Natural killer cell (primary cell): ENCODE measurements at places on chromosomes 7 and 10. TPM values are rescaled to one million over a fixed set of nuclear protein-coding genes. Genes with fewer than 3 reads are reported as not detected.

GRCh38 chr7:16268821-16269768, 152.2 kb downstream of the CRPPA start:
- no peak for DNase-seq

GRCh38 chr7:45092100-45092930, 3.5 kb upstream of the NACAD start:
- DNase-seq, result no peak

DNA sequence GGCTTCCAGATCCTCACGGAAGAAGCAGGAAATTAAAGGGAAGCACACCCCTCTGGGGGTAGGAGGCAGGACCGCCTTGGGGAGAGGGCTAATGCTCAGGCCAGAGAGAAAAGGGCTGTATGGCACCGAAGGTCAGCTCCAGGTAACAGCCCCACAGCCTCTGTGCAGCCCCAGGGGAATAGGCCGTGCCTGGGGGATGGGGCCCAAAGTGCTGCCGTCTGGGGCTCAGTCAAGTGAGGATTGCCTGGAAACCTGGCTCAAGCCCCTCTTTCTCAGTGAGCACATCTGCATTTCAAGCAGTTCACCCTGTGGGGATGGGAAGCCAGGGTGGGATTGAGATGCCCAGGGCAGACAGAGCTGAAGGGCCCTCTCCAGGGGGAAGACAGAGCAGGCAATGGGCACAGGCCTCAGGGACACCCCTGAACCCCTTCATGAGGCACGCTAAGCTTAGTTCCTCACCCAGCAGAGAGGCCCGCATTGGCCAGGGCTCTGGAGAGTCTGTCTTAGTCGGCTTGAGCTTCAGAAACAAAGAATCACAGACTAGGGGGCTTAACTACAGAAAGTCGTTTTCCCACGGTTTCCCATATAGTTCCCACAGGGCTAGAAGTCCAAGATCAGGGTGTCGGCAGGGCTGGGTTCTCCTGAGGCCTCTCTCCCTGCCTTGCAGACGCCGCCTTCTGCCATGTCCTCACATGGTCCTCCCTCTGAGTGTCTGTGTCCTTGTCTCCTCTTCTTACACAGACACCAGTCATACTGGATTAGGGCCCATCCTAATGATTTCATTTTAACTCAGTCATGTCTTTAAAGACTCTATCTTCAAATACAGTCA, 118.2 kb downstream of the PTPN20 start:
- no peak for DNase-seq

- DNase-seq, result no peak
These were observed 95.3 kb downstream of the WDR11 start for GRCh38 chr10:120946497-120946896.

DNA sequence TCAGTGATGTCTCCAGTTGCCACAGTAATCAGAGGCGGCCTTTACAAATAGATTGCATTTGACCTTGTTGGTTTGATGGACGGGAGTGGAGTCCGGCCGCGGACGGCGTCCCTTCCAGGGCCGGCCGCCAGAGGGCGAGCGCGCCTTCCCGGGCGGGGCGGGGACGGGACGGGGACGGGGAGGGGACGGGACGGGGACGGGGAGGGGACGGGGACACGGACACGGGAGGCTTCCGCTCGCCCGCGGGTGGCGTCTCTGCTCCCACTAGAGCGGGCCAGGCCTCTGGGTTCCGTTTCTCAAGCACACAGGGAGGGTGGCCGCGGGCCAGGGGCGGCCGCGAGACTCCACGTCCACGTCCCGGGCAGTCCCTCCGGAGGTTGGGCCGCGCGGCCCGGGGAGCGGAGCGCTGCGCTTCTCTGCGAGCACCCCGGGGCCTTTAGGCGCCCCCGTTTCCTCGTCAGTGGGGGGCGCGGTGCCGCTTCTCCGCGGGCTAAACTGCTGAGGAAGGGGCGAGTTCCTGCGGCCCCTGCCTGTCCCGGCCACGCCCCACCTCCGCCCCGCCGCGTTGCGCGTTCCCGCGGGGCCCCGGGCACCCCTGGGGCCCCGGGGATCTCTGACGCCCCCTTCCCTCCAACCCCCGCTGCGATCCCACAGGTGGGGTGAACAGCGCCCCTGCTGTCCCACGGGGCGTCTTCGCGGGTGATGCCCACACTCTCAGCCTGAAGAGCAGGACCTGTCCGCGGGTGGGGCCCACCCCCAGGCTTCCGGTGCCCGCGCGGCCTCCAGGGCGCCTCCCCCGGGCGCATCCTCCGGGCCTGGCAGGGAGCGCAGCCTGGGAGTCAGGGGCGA, 84.2 kb upstream of the MKI67 start:
- peak; percentile 85 for DNase-seq

DNA sequence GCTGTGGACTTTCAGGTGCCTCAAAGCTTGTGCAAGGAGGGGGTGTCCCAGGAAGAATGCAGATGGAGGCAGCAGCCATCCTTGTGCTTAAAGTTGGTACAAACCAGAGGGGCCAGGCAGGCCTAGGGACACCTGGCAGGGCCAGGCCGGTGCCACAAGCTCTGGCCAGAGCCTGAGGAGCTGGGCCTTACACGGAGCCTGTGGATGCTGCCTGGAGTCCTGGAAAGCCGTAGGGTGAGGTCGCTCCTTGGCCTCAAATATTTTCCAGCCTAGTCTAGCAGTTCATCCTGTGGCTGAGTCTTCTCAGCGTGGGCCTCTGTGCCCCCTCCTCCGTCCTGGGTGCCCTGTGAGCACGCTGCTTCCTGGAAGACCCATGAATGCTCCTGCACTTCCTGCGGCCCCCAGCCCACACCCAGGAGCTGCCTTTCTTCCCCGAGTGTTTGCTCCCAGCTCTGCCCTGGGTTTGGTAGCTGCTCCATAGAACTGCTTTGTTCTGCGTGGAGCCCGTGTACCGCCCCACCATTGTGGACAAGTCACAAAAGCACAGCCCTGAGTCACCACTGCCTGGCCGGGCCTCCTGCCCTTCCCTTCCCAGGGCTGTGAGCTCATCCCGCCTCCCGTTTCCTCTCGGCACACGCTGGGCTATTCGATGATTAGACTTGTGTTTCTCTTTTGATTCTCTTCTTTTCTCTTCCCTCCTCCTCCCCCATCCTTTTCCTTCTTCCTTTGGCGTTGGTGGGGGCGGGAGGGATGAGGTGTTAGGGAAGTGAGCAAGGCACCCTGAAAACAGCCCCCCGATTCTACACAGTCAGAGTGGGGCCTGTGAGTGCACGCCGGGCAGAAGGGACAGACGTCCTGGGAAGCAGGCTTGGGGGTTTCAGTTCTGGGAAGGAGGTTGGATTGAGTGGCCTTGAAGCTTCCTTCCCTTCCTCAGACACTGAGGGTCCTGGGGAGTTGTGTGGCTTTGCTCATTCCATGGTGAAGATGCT, 73.2 kb upstream of the SHH start:
- no peak for DNase-seq

DNA sequence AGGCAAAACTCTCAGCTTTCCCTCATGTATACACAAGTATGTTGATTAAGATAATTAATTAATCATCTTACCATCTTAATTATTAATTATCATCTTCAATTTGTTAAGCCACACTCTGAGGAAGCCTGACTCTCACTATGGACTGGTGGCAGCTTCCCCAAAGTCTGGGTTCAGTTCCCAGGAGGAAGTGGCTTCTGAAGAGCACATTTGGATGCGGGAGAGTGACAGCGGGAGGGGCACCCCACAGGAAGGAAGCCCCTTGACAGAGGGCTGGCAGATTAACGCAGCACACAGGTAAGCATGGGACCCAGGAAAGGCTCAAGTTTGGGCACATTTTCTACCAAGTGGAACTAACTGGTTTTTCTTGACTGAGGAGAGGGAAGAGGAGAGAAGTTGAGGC, 13.4 kb upstream of the SLIT1 start:
- DNase-seq, result no peak

GRCh38 chr10:121183236-121183635, 332.1 kb downstream of the WDR11 start:
- DNase-seq, result no peak

The UFSP1 gene
- 1.9 TPM for total RNA-seq

The HERC4 gene
- 104 TPM for total RNA-seq
